Muscle of leg (tissue), 16 donors: ENCODE measurements at places on chromosomes 5 and 9.

GRCh38 chr9:16817514-16817913 lies 53.0 kb downstream of the BNC2 start:
- DNase-seq, result peak; percentile 57

DNA sequence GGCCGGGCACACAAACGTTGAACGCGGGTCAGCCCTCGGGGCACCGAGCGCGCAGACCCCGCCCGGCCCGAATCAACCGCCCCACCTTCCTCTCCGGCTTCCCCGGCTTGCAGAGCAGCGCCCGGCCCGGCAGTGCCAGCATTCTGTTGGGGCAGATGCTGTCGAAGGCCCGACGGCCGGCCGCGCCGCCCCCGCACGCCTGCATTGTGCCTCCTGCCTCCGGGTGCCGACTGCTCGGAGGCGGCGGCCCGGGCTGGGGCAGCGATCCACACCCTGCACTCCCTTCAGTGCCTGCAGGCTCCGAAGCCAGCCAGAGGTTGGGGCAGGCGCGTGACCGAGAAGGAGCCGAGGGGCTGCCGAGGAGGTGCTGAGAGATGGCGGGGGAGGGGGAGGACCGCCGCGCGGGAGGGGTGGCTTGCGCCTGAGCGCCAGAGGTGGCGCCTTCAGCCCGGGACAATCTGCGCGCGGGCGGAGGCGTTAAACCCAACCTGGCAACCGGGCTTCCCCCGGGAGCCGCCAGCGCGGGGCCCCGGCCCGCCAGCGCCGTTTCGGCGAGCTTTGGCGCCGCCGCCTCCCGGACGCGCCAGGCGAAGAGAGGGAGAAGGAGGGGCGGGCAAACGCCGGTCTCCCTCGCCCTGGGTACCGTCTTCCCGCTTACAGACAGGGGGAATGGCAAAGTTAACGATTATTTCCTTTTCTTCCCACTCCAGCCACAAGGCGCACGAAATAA lies at the start of gene MCIDAS:
MCIDAS (minus strand) TSS at position 382 of the 730 bp plus-strand sequence; CDS start at position 205, 177 bp downstream.
- DNase-seq, result peak; percentile 32

GRCh38 chr5:178392931-178393394 lies 160.4 kb upstream of the PHYKPL start:
- DNase-seq, result peak; percentile 36

DNA sequence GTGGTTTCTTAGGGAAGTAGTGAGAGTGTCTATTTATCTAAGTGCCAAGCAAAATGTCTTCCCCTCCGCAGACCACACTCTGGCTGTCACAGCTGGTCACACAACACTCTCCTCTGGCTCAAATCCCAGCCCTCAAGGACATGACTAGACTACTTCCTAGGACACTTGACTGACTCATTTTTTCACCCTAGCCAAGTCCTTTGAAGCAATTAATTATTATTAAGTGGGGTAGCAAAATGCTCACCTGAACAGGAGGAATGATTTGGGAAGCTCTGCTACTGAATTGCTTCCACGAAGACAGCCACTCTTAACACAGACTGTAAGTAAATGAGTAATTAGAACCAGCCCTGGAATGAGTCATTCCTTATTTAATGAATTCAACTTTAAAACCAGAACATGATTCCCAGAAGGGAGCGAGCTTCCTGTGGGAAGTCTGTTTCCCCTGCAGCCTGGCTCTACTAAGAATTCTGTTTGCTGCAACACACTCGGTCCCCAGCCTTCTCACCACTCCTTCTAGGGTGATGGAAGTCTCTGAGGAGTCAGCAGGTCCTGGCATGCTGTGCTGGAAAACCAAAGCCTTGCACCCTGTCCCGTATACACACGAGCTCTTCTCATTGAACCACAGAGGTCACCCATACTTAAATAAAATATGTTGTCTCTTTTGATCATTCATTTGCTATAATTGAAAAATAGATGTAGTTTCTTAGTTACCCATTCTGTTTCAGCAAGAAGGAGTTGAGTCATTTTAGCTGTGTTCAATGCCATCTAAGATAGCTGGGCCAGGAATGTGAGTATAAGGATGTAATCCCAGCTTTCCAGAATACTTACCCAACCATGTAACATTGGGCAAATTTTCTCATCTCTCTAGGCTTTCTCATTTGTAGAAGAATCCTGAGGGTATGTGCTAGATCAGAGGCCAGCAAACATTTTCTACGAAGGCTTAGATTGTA lies 218.6 kb upstream of the RASEF start:
- DNase-seq, result peak; percentile 70

- DNase-seq, result no peak
These were observed 12.5 kb downstream of the ECM2 start for GRCh38 chr9:92522983-92523970.

- no peak for DNase-seq
These were observed 93.7 kb downstream of the ENC1 start for GRCh38 chr5:74546796-74547195.

- no peak for DNase-seq
These were observed 290.1 kb downstream of the ADAMTS6 start for GRCh38 chr5:65191554-65192135.

DNA sequence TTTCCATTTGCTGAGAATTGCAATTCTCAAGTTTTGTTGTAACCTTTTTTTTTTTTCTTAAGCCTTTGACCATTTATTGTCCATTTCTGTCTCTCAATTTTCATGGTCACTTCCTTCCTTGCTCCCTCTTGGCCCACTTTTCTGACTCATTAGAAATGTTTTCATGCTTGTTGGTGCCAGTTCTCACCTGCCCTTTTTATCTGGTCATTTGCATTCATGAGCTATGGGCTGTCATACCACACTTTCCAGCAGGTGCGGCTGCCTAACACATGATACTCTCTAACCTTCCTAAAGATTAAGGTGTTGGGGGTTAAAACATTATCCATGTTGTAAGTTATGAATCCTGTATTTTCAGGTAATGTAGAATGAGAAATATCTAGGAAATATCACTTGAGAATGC lies 150.5 kb upstream of the TLX3 start:
- DNase-seq, result no peak

DNA sequence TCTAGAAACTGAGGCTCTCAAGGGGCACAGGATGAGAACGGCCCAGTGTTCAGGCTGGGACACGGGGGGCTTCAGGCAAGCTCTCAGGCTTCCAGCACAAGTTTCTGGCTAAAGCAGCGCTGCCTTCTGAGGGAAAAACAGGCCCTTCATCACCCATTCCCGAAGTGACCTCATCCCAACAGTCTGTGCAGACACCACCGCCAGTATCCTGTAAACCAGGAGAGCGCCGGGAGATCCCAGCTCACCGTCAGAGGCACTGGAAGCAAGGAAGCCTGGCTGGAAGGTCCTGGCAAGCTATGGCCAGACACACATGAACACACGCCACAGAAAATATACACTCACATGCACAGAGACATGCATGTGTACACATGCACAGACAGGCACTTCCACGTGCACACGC lies 8.8 kb downstream of the SLC12A7 start:
- DNase-seq, result no peak

DNA sequence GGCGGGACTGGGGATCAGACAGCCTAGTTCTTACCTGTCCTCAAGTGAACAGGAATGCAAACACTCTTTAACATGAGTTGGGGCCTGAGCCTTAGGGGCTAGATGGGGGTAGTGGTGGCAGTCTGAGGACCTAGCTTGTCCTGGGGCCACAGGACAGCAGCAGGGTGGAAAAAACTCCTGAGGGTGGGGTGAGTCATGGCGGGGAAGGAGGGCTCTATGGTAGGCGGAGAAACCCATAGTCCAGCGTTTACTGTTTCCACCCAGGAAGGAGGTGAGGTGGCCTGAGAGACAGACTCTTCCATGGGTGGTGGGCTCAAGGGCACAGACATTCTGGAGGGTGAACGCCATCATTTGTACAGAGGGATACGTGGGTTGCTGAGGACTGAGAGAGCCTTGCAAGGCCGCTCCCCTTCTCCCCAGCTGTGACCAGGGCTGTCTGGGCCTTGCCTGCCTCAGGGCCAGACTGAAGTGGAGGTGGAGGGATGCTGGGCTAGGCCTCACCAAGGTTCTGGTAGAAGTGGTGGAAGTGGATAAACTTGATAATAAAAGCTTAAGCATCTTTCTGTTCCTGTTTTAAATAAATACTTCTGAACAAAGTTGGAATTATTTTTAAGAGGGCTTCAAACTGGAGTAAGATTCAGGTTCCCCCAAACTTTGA lies 1.1 kb upstream of the TSPAN17 start:
- DNase-seq, result no peak

DNA sequence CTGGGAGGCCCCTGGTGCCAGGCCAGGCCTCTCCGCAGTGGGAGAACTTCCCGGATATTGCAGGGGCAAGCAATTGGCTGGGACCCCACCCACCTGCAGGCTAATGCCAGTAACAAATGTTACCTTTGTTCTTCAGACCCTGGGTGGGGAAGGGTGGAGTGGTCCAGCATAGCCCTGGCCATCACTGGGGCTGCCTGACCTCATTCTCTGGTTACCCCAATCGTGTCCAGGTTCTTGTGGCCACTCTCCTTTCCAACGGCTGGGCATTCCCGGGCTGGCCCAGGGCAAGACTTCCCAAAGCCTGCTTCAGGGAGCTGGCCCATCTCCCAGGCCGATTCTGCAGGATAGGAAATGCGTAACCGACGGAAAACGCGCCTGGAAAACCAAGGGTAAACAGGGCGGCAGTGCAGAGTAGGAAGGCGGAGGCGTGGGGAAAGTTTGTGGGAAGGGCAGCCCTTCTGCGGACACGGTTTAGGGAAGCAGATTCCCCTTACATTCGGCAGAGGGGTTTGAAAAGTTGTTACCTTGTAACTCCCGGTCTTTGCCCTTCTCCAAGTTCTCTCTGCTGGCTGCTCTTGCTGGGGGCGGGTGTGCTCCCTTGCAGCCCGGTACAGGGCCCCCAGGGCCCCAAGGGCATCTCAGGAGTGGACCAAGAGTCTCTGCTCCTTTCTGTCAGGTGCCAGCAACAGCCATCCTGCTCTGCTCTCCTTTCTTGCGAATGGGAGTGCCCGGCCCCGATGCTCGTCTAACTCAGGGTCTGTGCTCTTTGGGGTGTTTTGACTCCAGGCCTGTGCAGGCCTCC lies 3.5 kb downstream of the NRARP start:
- DNase-seq, result no peak

DNA sequence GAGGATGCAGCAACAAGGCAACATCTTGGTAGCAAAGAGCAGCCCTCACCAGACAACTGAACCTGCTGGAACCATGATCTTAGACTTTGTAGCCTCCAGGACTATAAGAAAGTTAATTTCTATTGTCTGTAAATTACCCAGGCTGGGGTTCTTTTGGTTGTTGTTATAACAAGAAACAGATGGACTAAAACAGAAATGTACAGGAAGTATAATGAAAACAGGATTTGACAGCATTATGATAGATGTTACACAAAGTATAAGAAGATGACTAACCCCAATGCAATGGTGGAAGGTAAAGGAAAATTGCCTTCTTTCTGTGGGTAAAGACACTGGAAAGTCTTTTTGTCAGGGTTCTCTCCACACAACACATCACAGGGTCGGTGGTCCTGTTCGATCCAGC lies 204.2 kb downstream of the SGCD start:
- no peak for DNase-seq

- DNase-seq, result no peak
These were observed 2.8 kb upstream of the TIFAB start for GRCh38 chr5:135454946-135455345.
